ENCODE measurements at places on chromosomes 16 and 17. TPM values are rescaled to one million over a fixed set of nuclear protein-coding genes. Genes with fewer than 3 reads are reported as not detected.

Gene ZNRF1
- 39.3 TPM for total RNA-seq

Gene KRTAP3-2
- total RNA-seq, result not detected

Gene LRRC37A
- total RNA-seq, result 0.78 TPM

Gene PPP1R27
- not detected for total RNA-seq

Gene MYH8
- total RNA-seq, result not detected

Gene CDH11
- total RNA-seq, result 99.6 TPM

Gene MT1M
- total RNA-seq, result not detected

Gene KRTAP9-4
- not detected for total RNA-seq

Gene KCNG4
- total RNA-seq, result not detected

Gene TRPV3
- total RNA-seq, result 0.06 TPM

Gene PDIA2
- not detected for total RNA-seq

Gene KRT32
- not detected for total RNA-seq

Gene TBC1D3D
- total RNA-seq, result 0.53 TPM

Gene CPHXL2
- not detected for total RNA-seq

Gene MRTFB
- 26.8 TPM for total RNA-seq

Gene CCL13
- not detected for total RNA-seq

Gene OR1F1
- not detected for total RNA-seq

Gene CRYBA1
- not detected for total RNA-seq

Gene JPH3
- total RNA-seq, result 0.23 TPM
